ENCODE measurements at places on chromosomes 11 and 22.

GRCh38 chr22:39017596-39018365, 3.1 kb upstream of the APOBEC3D start:
- DNase-seq, result no peak

- DNase-seq, result no peak
Observed at GRCh38 chr22:29217827-29218757, 12.4 kb downstream of the EMID1 start.

DNA sequence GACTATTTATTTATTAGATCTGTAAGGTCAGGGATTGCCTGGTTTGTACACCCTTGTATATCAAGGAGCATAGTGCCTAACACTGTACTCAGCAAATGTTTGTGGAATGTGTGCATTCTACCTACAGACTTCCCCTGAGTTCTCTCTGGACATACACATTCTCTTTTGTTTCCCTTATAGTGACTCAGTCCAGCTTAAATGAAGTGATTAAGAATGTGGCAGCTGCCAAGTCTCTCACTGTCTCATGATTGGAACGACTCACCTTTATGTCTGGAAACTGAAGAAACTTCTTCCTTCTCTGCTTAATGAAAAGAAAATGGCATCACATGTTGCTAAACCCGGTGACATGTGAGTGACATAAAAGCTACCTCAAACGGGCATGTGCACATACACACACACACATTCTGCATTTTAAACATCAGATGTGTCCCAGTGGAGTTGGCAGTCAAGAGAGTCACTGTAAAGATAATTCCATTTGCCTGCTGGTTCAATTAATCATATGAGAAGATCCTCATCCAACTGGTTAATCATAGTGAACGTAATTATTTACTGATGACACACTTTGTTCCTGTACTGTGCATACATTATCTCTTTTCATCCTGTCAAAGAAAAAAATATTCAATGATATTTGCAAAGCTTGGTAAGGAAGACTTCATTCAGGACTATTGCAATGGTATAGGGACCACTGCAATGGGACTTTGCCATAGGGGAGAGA, 42.8 kb downstream of the GLYAT start:
- DNase-seq, result no peak

GRCh38 chr11:4645974-4646373, 2.2 kb downstream of the OR51E1 start:
- DNase-seq, result no peak

- peak; percentile 66 for DNase-seq
Observed at GRCh38 chr11:24234822-24235508, 261.9 kb upstream of the LUZP2 start.

- peak; percentile 97 for DNase-seq
Observed at GRCh38 chr11:95512682-95513081, 276.9 kb downstream of the FAM76B start.

GRCh38 chr11:60310407-60310998, 16.6 kb upstream of the MS4A6E start:
- DNase-seq, result no peak

DNA sequence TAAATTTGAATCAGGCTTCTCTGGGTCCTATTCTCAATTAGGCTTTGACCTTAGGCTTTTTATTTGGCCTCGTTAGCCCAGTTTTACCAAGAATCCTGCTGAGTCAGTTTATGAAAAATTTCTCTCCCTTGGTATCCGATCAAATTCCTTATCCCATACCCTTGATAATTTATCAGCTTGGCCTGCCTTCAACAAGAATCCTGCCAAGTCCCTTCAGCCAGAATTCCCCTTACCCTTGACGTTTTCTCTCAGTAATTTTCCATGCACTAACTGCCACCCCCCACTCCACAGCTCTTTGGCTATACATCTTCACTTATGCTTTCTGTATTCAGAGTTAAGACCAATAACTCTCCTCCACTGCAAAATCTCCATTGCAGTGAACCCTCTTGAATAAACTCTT, 811.0 kb upstream of the CCDC90B start:
- DNase-seq, result no peak

DNA sequence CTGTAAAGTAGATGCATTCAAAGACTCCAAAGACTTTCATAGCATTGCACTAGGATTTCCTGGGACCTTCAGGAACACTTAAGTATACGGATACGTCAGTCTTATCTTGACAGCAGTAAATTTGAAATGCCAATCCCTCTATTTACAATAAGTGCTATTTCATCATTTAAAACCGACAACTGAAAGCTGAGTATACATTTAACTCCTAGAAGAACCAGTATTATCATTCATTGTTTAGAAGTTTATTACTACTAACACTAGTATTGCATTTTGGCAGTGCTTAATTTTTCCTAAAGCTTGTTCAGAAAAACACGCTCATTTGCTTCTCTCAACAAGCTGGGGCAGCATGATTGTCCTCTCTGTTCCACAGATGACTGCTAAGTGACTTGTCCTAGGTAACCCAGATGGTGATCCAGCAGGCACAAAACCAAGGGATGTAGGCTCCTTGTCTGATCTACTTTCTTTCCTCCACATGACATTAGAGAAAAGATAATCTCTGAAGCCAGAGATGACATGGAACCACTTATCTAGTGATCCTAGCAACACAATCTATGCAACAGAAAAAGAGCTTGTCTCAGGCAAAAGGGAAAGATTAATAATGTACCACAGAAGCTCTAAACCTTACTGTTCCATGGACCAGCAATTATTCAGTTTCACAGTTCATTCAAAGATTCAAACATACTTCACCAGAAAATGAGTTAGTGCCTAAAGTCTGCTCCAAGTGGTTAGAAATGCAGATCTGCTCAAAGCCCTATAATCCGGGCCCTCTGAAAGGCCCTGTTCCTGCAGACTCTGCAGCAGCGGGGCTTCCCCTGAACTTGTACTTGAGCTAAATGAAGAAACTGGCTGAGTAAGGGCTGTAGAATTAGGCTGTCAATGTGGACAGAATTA, 5.2 kb downstream of the MAML2 start:
- DNase-seq, result peak; percentile 84

GRCh38 chr11:113690619-113691569, 15.2 kb downstream of the TMPRSS5 start:
- peak; percentile 33 for DNase-seq

- peak; percentile 39 for DNase-seq
Observed at GRCh38 chr11:102192349-102193066, 82.3 kb downstream of the YAP1 start.

DNA sequence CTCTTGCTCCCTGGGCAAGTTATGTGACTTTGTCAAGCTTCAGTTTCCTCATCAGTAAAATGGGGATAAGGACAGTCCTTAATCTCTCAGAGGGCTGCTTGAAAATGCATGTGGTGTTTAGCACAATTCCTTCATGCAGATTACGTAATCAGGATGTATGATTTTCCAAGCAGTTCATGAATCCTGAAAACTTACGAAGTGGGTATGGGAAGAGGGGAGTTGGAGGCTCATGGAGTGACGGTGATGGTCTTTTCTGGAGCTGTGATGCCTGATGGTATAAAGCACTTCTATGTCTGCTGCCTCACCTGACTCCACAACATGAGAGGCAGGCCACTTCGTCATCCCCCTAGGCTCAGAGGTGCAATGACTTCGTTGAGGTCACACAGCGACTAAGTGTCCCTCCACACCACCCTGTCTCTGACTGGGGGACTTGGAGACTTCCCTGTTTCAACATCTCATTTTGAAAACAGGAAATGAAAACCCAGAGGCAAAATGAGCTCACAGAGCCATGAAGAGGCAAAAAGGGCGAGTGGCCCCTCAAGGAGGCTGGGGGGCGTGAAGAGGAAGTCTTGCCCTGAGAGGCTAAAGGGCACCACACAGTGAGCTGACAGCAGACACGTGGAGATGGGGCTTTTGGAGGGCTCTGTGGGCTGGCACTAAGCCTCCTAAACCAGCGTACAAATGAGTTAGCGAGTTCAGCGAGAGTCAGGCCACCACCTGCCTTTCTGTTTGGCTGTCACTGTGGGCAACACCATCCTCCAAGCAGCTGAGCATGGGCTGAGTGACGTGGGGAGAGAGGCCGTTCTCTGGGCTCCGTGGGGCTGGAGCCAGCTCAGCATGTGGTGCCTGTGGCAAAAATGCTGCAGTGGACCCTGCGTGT, 10.1 kb downstream of the MCM5 start:
- DNase-seq, result no peak

DNA sequence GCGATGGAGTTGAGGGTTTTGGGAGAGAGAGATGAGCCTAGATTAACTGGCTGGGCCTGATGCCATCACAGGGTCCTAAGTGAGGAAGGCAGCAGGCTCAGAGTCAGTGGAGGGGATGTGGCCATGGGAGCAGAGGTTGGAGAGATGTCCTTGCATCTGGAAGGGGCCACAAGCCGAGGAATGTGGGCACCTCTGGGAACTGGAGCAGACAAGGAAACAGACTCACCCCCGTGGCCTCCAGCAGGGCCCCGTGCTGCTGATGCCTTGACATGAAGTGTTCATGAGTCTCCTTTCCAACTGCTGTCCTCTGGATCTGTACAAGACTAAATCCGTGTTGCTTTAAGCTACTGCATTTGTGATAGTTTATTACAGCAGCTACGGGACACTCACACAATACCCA, 49.2 kb downstream of the SHISAL1 start:
- DNase-seq, result no peak

DNA sequence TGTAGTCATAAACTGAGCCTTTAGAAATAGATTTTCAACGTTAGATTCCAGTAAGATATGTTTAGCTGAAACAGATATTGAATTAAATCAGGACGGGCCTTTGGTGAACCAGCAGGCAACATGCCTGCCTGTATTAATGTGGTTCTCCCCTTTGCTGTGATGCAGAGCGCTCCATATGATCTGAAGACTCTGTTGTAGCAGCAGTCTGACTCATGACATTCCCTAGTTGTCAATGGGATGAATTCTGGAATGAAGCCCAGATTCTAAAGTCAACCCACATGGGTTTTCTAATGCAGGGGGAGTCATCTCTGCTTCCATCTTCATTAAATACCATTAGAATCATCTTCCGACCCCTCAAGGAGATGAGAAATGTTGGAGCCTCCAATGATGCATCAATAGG, 864.5 kb downstream of the NTM start:
- DNase-seq, result peak; percentile 7

DNA sequence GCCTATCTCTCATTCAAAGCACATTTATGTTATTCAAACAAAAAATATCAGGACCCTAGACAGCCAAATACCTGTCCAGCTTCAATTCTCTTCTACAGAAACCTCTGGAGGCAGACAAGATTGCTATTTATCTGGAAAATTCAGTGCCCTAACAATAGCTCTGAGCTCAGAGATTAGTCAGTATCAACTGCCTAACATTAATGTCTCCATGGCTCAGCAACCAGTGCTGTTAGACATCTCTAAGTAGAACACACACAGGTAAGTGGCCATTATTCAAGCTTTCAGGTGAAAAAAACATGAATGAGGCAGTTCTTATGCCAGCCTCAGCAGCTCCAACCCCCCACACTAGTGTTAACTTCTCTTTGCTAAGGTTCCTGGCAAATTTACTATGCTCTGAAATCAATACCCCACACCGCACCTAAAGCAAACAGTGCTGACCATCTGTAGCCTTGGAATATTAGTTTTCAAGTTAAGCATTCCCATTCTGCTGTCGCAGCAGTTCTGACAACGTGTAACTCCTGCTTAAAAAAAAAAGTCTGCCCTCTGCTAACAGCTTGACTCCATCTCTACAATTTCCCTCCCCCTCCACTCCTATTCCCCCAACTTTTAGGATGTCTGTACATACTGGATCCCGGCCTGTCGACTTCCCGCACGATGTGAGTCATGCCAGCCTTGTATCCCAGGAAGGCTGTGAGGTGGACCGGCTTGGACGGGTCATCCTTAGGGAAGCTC, 1.5 kb downstream of the RPL3 start:
- peak; percentile 68 for DNase-seq

DNA sequence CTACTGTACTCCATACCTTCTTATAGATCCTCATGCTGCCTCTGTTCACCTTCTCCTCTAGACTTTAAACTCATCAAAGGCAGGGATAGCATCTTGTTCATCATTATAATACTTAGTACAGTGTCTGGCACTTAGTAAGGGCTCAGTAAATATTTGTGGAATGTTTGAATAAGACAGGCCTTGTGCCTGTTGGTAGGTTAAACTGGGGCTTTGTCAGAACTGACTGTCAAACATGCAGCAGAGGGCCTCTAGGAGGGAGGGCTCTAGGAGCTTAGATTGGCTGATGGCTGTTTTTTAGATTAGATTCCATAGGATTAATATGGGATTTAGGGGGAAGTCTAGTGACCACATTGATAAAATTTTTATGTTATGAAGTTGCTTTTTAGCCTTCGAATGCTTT, 70.8 kb downstream of the RNF169 start:
- peak; percentile 30 for DNase-seq

- DNase-seq, result peak; percentile 87
Observed at GRCh38 chr22:20981787-20982562, at the start of gene LZTR1. Gene LZTR1, plus strand, starts transcription at chr22:20982297. Its CDS starts 75 bp downstream, at chr22:20982372.

DNA sequence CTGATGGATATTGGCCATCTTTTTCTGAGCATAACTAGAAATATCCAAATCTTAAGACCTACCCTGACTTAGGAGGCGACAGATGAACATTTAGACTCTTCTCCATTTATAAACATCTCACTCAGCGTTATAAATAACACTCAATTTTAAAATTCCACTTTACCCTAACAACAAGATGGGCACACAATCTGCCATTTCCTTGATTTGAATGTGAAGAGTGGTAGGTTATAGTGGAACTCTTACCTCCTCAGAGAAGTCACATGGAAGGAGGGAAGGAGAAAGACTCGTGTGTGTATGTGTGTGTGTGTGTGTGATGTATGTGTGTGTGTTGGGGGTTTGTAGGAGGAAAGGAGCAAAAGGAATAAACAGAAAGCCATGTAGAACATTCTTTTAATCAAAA, 15.0 kb downstream of the SIAE start:
- DNase-seq, result no peak

GRCh38 chr11:68665436-68665835, 18.9 kb upstream of the GAL start:
- DNase-seq, result no peak

GRCh38 chr11:33290319-33290718, 33.1 kb downstream of the HIPK3 start:
- no peak for DNase-seq

DNA sequence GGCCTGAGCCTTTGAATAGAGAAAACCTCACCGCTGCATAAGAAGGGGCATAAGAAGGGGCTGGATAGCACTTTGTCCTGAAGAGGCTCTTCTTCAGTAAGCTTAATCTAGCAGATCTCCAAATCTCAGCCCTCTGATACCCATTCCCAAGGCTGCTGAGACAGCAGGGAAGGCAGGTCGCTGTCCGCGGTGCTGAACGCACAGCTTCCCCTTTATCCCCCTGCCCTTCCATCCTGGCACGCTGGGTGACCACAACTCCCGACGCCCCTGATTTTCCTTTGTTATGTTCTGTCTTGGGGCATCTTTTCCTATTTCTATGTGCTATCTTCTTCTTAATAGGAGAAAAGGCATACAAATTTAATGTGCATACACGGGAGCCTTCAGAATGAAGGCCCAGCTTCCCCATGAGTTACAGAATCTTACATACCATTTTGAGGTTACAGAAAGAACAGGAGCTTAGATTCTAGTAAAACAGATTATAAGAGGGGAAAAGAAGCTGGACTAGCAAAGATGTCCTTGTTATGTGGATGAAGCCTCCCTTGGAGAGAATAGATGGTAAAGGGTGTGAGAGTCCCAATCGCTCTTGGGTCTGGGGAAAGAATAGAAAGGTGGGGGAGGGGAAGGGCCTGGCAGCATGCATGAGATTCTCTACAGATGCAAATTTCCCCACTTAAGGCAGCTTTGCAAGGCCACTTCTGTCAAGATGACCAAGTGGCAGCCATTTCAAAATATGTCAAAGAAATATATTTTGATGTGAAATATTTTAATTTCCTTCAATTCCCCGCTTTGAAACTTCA, 5.7 kb upstream of the SULT4A1 start:
- peak; percentile 70 for DNase-seq

GRCh38 chr11:115637599-115638241, 133.5 kb upstream of the CADM1 start:
- peak; percentile 4 for DNase-seq

Data from mesenchymal stem cell (in vitro differentiated cells and primary cell).